Central memory CD4-positive, alpha-beta T cell (primary cell): ENCODE measurements at places on chromosomes 1 and 21.

GRCh38 chr21:26557106-26557505 is 16.0 kb downstream of the CYYR1 start:
- DNase-seq: no peak

- DNase-seq: no peak
Observed at GRCh38 chr1:17442841-17443240, 3.4 kb upstream of the RCC2 start.

- no peak for DNase-seq
Observed at GRCh38 chr1:32895325-32896215, 5.6 kb downstream of the TMEM54 start.

- DNase-seq: no peak
Observed at GRCh38 chr1:173408886-173409285, 68.2 kb upstream of the PRDX6 start.

GRCh38 chr1:91700332-91700731 is 185.6 kb downstream of the TGFBR3 start:
- no peak for DNase-seq

DNA sequence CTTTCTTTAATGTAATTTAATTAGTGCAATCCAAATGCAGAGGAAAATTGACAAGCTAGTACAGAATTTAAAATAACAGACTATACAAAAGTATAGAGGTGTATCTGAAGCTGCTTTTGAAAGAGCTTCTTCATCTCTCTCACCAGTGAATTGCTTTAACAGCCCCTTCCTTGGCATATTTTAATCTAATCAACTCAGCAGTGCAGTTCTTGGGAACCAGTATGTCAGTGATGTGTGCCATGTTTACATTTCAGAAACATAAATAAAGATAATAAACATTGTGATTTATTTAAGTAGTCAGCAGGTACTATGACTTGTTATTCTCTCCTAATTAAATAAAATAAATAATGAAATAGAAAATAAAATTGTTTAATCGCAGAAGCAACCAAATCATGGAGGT is 1260.6 kb downstream of the NCAM2 start:
- DNase-seq: no peak

GRCh38 chr1:73910466-73910865 is 287.5 kb downstream of the LRRIQ3 start:
- no peak for DNase-seq

DNA sequence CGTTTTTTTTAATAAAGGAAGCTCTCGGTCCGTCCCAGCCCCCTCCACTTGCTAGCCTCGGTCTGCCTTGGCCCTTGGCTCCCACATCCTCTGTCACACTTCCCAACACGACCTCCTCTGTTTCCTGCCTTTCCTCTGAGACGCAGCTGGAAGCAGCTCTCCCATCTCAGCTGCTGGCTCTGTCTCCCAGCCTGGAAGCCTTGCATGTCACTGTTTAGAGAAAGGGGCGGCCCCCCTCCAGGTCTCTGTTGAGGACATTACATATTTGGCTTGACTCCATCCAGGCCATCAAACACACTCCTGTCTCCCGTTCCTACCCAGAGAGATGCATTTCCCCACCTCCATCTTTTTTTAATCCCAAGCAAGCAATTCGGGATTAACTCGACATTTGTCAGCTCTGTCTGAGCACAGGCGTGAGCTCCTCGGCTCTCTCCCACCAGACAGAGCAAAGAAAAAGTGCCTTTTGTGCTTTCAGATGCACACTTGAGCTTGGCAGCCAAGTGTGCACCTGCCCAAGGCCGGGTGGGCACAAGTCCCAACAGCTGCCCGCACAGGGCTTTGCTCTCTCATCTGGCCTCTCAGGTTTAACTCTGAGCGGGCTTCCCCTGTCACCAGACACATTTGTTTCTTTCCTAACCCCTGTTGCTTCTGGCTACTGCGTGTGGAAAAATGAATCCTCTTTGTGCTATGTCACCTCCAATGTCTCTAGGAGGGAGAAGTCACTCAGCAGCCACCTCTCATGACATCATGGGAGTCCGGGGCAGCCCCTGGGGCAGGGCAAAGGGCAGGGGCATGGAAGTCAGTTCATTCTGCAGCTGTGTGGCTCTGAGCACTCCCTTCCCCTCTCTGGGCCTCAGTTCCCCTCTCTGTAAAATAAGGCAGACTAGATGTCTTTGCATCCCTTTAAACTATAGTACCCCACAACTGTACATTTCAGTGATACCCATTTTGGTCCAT is 108.3 kb downstream of the KCND3 start:
- DNase-seq: no peak

DNA sequence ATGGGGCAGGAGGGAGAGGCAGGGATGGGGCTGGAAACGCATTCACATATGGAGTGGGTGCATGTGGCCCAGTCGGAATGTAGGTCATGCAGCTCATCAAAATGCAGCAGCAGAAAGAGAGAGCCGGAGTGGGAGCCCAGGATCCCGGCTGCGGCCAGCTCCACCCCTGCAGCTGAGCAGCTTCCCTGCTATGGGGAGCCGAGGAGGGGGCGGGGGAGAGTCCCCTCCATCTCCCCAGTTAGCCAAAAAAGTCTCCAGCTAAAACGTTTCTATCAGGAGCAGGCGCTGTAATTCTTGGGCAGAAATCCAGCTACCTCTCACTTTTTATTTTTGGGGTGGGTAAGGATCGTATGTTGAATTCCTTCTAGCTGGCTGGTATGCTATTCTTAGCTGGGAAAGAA is 39.7 kb downstream of the MRPL37 start:
- DNase-seq: no peak

GRCh38 chr1:62924983-62925790 is 141.3 kb downstream of the ATG4C start:
- DNase-seq: no peak

GRCh38 chr1:22024485-22025367 is 23.3 kb downstream of the CELA3A start:
- DNase-seq: peak; percentile 88

GRCh38 chr1:4396551-4396950 is 257.9 kb upstream of the AJAP1 start:
- DNase-seq: no peak

DNA sequence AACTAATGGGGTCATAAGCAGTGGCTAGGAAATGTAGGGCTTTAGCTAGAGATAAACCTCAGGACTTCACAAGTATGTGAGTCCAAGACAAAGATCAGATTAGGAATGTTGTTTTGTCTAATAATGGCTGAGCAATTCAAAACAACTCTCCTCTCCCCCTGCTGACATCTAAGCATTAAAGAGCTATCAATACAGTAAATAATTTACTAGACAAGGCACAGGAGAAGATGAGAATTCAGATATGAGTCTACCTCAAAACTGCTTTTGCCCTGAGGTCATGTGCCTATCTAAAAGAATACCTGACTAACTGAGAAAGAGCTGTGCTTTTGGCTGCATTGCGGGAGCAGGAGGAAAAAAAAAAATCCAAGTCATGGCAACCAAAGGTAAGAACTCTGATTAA is 86.8 kb downstream of the SPATA17 start:
- DNase-seq: no peak

GRCh38 chr1:246772686-246773085 is 48.5 kb downstream of the SCCPDH start:
- no peak for DNase-seq

GRCh38 chr1:221263831-221264767 is 384.9 kb downstream of the HLX start:
- peak; percentile 3 for DNase-seq

GRCh38 chr1:12167493-12168429 is 970 bp downstream of the TNFRSF1B start:
- peak; percentile 35 for DNase-seq

DNA sequence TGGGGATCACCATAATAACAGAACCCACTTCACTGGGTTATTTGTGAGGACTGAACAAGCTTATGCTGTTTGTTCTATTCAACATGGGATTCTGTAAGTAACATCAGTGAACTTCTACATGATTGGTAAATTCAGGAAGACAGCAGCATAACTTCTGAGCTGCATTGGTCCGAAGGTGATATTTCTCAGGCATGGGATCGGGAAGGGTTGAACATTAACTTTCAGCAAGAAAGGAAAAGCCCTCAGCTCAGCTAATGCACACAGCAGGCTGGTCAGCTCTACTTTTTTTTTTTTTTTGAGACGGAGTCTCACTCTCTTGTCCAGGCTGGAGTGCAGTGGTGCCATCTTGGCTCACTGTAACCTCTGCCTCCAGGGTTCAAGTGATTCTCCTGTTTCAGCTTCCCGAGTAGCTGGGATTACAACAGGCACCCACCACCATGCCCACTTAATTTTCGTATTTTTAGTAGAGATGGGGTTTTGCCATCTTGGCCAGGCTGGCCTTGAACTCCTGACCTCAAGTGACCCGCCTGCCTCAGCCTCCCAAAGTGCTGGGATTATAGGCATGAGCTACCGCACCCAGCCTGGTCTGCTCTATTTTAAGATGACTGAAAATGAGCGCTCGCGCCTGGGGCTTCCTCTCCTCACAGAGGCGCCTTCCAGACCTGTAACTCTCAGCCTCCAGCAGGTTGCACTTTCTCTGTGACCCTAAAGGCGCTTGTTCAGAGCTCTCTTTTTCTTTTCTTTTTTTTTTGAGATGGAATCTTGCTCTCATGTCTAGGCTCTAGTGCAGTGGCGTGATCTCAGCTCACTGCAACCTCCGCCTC is 42.2 kb downstream of the ECE1 start:
- DNase-seq: no peak

- DNase-seq: no peak
Observed at GRCh38 chr1:218259800-218260199, 25.3 kb upstream of the RRP15 start.

- DNase-seq: no peak
Observed at GRCh38 chr1:171220581-171221054, 27.7 kb upstream of the FMO1 start.

- no peak for DNase-seq
Observed at GRCh38 chr1:95951371-95952102, 717.5 kb downstream of the RWDD3 start.

DNA sequence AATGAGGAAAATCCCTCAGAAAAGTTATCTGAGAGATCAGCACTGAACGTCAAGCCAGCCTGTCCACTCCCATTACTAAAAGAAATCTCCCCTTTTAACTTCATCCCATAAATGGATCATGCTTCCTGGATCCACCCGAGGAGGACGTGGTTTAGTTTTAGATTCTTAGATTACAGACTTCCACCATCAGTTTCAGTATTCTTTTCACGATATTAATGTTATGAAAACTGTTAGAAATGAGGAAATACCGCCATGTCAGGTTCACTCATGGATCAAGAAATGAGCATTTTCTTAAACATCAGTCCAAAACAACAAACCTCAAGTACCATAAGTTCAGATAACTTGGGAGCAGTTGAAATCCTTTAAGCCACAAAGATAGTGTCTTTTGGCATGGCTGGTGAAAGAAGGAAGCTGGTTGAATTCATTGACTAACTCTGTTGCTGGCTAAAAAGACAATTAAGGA is 49.8 kb downstream of the NFIA start:
- no peak for DNase-seq

DNA sequence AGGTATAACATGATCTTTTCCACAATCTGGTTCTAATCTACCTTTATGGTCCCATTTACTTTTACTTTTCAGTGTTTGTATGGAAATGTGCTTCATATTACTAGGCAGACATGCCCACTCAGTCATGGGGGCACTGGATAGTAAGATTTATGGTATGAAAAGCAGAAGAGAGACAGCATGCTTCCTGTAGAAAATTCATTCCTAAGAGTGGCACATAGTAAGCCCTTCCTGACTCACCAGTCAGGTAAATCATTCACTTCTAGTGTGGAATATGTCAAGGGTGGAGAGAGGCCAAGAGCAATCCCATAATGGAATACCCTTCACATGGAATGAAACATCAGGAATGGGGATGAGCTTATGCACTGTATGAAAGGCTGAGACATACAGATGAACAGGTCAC is 49.5 kb upstream of the BCL10 start:
- DNase-seq: no peak

DNA sequence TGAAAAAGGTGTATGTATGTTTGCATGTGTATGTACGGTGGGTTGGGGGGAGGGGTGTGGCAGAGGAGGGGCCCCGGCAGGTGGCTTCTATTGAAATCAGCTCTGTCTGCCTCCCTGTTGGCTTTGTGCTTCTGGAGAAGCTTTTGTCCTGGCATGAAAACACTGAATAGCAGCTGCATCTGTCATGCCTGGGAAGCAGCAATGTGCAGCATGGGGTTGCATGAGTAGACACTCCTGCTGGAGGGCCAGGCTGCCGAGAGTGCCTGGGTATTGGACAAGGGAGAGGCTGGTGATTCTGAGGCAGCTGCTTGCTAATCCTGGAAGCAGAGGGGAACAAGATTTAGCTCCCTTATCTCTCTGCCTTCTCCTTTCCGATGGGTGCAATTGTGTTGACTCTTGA is 20.5 kb downstream of the MAPKAPK2 start:
- no peak for DNase-seq

DNA sequence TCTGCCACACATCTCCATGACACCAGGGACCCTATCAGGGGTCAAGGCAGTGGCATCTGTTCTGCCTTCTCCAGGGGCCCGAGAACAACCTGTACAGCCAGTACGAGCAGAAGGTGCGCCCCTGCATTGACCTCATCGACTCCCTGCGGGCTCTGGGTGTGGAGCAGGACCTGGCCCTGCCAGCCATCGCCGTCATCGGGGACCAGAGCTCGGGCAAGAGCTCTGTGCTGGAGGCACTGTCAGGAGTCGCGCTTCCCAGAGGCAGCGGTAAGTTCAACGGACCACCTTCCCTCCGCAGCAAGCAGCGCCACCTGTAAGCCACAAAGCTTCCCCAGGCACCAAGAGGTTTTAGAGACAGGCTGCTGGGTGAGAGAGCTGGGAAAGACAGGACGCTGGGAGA is 15.9 kb downstream of the MX2 start:
- no peak for DNase-seq
